ENCODE measurements at places on chromosomes 2 and 18.
A peak's percentile ranks its signal among the peaks of the same experiment; 100 is the strongest.

DNA sequence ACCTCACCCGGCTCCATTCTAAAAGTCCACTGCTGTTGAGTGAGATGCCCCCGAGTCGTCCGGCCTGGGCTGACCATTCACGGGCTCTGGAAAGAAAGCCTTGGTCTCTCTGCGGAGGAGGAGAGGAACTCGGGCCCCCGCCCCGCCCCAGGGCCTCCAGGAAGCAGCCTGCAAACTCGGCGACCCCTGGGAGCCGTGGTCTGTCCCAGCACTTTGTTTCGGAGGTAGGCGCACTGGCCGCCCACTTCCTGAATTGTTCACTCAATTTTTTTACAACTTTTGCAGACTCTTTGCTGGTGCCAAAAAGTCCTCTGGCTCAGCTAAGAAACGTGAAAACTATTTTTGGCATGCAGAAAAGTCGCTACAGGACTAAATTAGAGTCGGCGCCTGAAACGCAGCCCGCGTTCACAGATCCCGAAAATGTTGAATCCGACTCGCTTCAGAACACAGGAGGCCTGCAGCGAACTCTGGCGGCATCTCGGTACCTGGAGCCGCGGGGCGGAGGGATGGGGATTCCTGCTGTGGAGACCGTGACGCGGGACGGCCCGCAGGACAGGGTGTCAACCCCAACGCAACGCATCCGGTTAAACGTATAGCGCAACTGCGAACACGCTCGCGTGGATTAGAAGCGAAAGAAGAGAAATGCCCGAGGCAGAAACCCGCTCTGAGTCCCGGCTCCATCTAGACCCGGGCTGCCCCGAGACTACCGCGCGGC lies 1.5 kb downstream of the PXDN start:
- DNase-seq, result peak; percentile 13

DNA sequence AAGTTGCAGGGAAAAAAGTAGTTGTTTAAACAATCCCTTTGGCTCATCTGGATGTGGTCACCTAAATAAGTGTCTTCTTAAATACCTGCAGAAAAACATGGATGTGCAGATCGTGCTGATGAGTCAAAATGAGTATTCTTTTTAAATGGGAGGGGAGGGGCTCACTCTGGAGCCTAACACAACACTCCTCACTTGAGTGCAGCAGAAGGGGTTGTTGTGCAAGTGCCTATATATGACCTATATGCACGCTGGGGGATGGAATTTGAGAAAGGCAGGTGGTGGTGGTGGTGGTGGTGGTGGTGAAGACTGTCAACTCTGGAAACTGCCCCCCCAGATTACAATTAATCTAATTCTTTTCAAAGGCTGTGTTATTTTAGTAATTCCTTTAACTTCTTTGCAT lies 77.9 kb upstream of the FAM124B start:
- DNase-seq, result no peak

DNA sequence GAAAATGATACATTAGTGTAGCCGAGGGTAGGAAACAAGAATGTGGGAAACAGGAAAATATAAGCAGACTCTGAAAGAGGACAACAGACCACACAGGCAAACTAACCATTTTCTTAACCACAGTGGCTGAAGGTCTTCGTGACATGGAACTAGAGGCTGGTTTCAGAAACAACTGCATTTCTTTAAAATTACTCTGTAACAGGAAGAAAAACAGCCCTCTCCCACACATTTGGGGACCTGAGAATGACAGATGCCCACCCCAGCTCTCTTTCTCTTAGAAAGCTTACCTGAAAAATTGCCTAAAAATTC lies 13.8 kb upstream of the SLC25A52 start:
- no peak for DNase-seq

GRCh38 chr2:175009917-175010621 lies 4.9 kb upstream of the CHN1 start:
- no peak for DNase-seq

DNA sequence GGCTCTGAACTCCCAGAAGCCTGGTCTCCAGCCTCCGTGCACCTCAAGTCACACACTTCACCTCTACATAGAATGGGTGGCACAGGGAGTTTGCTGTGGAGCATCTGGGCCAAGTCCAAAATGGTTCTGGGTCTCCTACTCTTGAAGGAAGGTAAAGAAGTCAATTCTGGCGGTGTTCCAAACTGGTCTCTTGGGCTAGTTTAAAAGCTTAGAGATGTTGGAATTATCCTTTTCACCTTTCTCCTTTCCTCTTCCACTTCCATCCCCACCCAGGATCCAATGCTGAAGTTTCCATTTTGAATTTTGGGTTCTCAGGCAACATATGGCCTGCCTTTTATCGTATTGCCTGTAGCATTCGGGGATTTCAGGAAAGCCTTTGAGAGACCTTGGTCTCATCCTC lies 325.2 kb downstream of the PDE11A start:
- DNase-seq, result no peak

GRCh38 chr2:151056870-151057269 lies 204.8 kb downstream of the RBM43 start:
- no peak for DNase-seq
